Activated CD4-positive, alpha-beta T cell treated with anti-CD3 and anti-CD28 coated beads for 48 hours (primary cell): ENCODE measurements at places on chromosomes 11 and 22.

GRCh38 chr11:19200410-19201201, 1.2 kb downstream of the CSRP3 start:
- no peak for DNase-seq

DNA sequence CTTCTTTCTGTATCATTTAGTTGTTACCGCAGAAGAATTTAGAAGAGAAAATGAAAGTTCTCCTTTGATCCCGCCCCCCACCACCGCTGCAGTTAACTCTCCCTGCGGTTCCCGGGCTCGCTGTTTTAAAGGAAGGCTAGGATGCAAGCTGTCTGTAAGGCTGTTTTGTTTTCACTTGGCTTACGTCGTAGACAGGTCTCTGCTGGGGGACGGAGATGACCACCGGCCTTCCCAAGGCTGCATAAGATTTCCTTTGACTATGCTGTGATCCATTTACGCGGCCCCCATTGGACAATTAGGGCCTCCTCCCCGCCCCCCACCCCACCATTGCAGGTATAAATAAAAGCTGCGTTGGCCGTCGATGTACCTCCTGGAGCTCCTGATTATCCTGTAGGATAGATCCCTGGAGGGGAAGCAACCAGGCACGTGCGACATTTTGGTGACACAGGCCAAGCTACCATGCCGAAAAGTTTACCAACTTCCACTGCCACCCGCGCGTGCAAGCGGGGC, 1.4 kb upstream of the CPT1A start:
- DNase-seq: peak; percentile 68

DNA sequence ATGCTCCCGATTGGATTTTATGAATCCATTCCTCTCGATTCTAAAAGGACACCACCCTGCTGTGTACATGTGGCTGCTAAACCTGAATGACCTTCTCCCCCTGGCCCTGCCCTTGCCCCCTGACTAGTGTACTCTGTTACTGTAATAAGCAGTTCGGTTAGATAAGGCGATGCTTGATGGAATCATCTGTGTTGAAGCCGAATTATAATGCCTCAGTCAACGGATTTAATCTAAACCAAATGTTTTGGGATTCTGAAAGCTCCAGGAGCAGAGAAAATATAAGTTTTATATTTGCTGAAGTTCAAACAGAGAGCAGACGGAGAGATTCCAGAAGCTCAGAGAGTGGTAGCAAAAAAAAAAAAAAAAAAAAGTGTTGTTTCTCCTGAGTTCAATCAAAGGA, 275.4 kb upstream of the MPPED2 start:
- no peak for DNase-seq

- no peak for DNase-seq
These were observed 3.8 kb upstream of the FADS3 start for GRCh38 chr11:61895046-61895717.

- no peak for DNase-seq
These were observed 106.4 kb upstream of the TENM4 start for GRCh38 chr11:79547256-79547655.

GRCh38 chr11:73240190-73240781, 22.2 kb downstream of the P2RY2 start:
- no peak for DNase-seq

DNA sequence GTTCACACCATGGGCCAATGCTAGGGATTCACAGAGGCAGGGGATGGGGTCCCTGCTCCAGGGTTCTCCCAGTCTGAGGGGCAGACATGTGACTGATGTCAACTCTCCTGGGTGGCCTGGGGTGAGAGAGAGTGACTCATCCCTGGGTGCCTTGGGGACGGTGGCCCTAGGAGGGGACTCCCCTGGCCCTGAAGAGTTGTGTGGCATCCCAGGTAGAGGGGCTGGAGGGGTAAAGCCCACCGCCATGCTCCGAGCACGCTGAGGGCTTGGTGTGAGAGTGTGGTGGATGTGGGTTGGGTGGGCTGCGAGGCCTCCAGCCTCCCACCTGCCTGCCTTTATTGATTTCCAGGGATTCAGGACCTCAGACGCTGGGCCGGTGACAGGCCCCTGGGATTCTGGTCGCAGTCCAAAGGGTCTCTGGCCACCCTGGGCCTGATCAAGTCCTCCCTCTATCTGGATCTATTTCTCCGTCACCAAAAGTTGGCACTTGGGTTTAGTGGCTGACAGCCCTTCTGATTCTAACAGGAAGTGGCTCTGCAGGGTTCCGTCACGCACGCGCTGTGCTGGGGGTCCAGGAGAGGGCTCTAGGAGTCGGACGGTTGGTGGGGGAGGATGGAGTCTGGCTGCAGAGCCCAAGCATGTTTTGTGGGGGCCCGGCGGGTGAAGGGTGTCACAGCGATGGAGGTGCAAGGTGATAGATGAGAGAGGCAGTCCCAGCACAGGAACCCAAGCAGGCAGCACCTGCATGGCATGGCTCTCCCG, 27.3 kb upstream of the WNT7B start:
- no peak for DNase-seq

DNA sequence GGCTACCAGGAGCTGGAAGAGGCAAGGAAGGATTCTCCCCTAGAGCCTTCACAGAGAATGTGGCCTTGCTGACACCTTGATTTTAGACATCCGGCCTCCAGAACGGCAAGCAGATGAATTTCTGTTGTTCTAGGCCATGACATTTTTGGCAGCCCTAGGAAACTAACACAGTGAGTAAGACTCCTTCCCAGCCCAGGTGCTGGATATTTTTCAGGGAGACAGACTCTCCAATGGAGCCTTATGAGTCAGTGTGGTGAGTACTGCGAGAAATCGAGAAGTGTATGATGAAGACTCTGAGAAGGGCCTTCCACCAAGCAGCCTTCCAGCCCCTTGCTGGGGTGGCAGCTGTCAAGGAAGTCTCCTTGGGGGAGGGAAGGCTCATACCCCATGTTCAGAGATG, 114.4 kb downstream of the OSBP2 start:
- DNase-seq: no peak

DNA sequence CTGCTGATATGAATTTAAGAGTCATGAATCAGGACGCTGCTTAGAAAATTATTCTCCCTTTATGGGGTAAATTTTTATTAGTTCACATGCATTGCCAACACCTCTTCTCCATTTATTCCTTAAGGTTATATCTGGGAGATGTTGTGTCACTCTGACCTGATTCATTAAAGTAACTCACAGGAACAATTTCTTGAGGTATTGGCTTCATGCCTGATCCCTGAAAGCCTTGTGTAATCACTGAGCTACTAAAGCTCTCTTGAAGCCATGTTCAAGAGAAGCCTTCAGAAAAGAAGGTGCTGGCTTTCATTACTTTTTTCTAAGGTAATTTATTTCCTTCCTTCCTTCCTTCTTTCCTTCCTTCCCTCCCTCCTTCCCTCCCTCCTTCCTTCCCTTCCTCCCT, 420.6 kb downstream of the RAB38 start:
- DNase-seq: no peak
